ENCODE measurements at places on chromosomes 6 and 20. TPM values are rescaled to one million over a fixed set of nuclear protein-coding genes. Genes with fewer than 3 reads are reported as not detected.

DNA sequence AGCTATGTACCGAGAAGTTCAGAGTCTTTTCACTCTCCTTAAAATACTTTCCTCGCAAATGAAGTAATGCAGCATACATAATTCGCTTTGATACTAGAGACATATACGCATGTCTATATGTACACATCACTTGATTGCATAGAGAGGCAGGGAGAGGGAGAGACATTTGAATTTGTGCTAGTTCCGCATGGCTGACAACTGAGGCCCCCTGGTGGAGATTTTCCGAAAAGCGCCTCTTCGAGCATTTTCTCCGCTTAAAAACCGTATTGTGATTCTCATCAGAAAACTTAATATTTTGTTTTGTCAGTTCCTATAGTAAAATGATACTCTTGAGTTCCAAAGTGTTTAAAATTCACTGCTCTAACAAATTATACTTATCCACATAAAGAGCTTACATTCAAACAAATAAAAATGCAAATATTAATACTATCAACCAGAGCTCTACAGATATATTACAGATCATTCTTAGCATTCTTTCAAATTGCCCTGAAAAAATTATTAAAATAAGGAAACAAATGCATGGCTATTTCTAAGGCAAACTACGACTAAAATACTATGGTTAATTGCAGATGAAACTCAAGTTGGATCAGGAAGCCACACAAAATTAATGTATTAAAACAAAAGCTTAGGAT, 637 bp downstream of the MYLK4 start:
- no peak overlapping the region for H3K4me3 ChIP-seq
- H3K27ac ChIP-seq = no peak overlapping the region
- DNase-seq = peak; percentile 62
- no peaks in the 10 kb centered on the region for H3K27me3 ChIP-seq

DNA sequence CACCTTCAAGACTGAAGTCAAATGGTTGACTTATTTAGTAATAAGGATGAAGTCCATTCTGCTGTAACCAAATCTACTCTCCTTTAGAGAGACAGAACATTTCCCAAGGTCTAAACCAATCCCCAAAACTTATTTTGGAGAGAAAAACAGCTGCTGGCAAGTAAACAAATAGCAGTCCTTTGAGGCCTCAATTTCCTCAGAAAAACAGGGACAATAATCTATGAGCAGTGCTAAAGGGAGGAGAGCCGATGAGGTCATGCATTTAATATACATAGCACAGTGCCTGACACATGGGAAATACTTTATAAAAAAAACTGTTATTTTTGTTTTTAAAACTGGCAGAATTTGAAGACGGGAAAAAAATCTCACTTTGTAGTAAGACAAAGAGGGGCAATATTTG, 526.0 kb downstream of the EPM2A start:
- H3K4me3 ChIP-seq = no peak overlapping the region
- H3K36me3 ChIP-seq = no peaks in the 10 kb centered on the region
- no peaks in the 10 kb centered on the region for H3K27me3 ChIP-seq

DNA sequence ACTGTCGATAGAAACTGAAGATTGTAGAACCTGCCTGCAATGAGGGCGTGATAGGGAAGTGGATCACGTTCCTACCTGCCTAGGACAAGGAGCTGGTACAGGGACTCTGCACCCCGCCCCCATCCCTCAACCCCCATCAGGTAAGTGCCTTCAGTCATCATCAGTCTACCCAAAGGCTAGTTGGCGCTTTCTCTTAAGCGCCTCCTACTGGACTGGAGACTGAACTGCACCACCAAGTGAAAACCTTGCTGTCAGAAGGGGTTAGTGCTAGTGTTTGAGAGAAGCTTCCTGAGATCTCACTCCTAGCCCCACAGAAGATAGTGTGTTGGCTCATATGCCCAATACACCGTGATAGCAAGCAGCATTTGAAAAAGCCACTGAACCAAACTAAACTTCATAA, 706.5 kb upstream of the MAN1A1 start:
- no peaks in the 10 kb centered on the region for H3K27me3 ChIP-seq
- peaks cover 3% of the 10 kb centered on the region for H3K36me3 ChIP-seq
- no peak overlapping the region for H3K27ac ChIP-seq
- H3K4me1 ChIP-seq = no peaks in the 10 kb centered on the region
- DNase-seq = peak; percentile 67

- peaks cover 20% of the 10 kb centered on the region for H3K4me1 ChIP-seq
- H3K36me3 ChIP-seq = no peaks in the 10 kb centered on the region
- H3K27me3 ChIP-seq = no peaks in the 10 kb centered on the region
- H3K27ac ChIP-seq = no peak overlapping the region
Measured at GRCh38 chr20:7379621-7380220, 560.5 kb downstream of the HAO1 start.

- no peak within 1 kb of the TSS for H3K27ac ChIP-seq
- DNase-seq = peak; percentile 81
- peaks cover 19% of the 10 kb centered on the region for H3K4me1 ChIP-seq
- no peaks in the 10 kb centered on the region for H3K36me3 ChIP-seq
- peak within 1 kb of the TSS; percentile 83 for H3K4me3 ChIP-seq
- H3K27me3 ChIP-seq = peaks cover 40% of the 10 kb centered on the region
Measured at GRCh38 chr6:117906958-117907600, at the start of gene SLC35F1. Gene SLC35F1, plus strand, starts transcription at chr6:117907264.

GRCh38 chr6:123763904-123764303, 39.8 kb upstream of the NKAIN2 start:
- H3K27me3 ChIP-seq = no peaks in the 10 kb centered on the region
- no peak overlapping the region for H3K4me3 ChIP-seq
- DNase-seq = no peak
- H3K4me1 ChIP-seq = peaks cover 20% of the 10 kb centered on the region
- H3K27ac ChIP-seq = no peak overlapping the region
- no peaks in the 10 kb centered on the region for H3K36me3 ChIP-seq

GRCh38 chr20:53335555-53335954, 258.1 kb downstream of the ZNF217 start:
- H3K27me3 ChIP-seq = no peaks in the 10 kb centered on the region
- H3K27ac ChIP-seq = no peak overlapping the region
- DNase-seq = no peak
- no peak overlapping the region for H3K4me3 ChIP-seq
- peaks cover 16% of the 10 kb centered on the region for H3K4me1 ChIP-seq
- no peaks in the 10 kb centered on the region for H3K36me3 ChIP-seq

- H3K36me3 ChIP-seq = no peaks in the 10 kb centered on the region
- no peak overlapping the region for H3K4me3 ChIP-seq
- no peak for DNase-seq
- H3K4me1 ChIP-seq = no peaks in the 10 kb centered on the region
- H3K27ac ChIP-seq = no peak overlapping the region
- no peaks in the 10 kb centered on the region for H3K27me3 ChIP-seq
Measured at GRCh38 chr6:74713941-74714340, 491.9 kb downstream of the COL12A1 start.

DNA sequence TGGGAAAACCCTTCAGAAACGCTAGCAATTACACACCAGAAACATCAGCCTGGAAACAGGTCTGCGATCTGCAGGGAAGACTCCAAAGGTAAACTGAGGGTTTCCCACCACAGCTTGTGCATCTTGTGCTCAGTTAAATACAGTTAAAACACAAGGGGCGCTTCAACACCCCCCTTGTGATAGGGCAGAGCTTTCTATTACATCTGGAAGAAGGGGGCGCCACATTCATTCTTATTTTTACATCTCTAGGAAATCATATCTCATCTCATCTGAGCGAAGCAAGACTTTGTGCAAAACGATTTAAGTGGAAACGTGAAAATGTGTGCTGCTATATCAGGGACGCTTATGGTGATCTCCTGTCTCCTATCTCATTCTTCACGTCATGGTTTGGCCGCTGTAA, 58.5 kb downstream of the PRND start:
- peaks cover 5% of the 10 kb centered on the region for H3K36me3 ChIP-seq
- no peaks in the 10 kb centered on the region for H3K4me1 ChIP-seq
- no peak for DNase-seq
- no peak overlapping the region for H3K27ac ChIP-seq
- H3K4me3 ChIP-seq = no peak overlapping the region

Gene CLVS2
- total RNA-seq = 0.46 TPM

Gene RBM12
- total RNA-seq = 160 TPM

Gene SLC22A7
- not detected for total RNA-seq

Data from WTC11 (cell line).